ENCODE measurements at places on chromosomes 13 and 19.

- no peak for DNase-seq
Measured at GRCh38 chr13:27820524-27821482, 28.5 kb downstream of the GSX1 start.

- DNase-seq, result no peak
Measured at GRCh38 chr19:41294393-41294792, 15.6 kb upstream of the CCDC97 start.

GRCh38 chr19:16144216-16144581 is 714 bp downstream of the HSH2D start:
- no peak for DNase-seq

GRCh38 chr13:44400736-44401135 is 27.1 kb downstream of the SERP2 start:
- no peak for DNase-seq

- peak; percentile 77 for DNase-seq
Measured at GRCh38 chr19:17302391-17303166, 646 bp downstream of the ABHD8 start.

- no peak for DNase-seq
Measured at GRCh38 chr13:75271846-75272245, 210.1 kb downstream of the TBC1D4 start.

DNA sequence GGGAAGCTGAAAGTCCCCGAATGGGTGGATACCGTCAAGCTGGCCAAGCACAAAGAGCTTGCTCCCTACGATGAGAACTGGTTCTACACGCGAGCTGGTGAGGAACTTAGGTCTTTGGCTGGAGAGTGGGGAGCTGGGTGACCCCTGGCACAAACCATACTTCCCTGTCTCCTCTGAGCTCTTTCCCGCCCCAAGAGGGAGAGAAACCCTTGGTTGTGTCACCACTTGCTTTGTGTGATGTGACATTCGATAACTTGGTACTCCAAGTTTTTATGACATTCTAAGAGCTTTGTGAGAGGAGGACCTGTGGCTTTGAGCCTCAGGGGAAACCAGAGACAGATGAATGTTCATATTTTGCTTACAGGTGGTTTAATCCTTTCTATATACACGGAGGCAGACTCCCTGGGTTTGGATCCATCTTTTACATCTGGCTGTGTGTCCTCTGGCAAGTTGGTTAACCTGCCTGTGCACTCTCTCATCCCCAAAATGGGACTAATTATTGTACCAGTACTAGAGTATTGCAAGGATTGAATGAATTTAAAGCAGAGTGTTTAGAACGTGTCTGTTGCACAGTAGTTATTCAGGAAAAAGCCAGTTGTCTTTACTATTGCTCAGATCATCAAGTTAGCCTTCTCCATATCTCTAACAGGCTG is 1.2 kb downstream of the RPS19 start:
- DNase-seq, result no peak

DNA sequence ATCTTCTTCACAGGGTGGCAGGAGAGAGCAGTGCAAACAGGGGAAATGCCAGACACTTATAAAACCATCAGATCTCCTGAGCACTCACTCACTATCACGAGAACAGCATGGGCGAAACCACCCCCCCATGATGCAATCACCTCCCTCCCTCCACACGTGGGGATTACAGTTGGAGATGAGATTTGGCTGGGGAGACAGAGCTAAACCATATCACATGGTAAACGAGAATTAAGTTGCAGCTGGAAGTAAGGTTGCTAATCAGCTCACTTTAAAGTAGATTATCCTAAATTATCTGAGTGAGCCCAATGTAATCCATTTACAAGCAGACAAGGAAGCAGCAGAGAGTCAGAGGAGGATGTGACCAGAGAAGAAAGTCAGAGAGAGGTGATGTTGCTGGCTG is 102.2 kb upstream of the IPO5 start:
- peak; percentile 91 for DNase-seq

- no peak for DNase-seq
Measured at GRCh38 chr13:43041369-43041921, 18.1 kb downstream of the DNAJC15 start.

- DNase-seq, result no peak
Measured at GRCh38 chr13:33863188-33863789, 45.3 kb downstream of the RFC3 start.

DNA sequence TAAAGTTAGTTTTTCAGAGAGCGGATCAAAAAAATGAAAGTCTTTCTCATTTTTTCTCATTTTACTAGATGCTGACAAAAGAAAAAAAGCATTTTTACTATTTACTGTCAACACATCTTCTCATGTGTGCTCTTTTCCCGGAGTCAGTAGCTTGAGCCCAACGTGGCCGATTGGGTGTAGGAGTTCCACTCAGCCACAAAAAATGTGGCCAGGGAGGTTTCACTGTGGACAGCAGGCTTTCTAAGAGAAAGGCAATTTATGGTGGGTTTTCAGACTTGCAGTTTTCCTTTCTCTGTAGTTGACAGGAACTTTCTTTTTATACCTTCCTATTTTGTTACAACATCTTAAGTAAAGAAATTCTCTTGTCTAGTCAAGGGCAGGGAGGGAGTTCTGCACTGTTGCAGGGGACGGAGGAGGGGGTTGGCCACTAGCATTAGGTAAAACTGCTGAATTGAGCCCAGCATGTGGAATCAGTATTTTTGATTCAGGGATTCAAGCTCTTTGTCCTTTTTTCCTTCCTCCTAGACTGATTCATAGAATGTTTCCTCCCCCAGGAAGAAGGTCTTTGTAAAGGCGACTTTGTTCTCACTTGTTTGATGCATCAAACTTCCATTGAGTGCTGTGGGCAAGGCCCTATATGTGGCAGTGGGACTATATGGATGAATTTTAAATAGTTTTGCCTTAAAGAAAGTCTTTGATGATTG is 123.1 kb downstream of the B3GLCT start:
- DNase-seq, result no peak

DNA sequence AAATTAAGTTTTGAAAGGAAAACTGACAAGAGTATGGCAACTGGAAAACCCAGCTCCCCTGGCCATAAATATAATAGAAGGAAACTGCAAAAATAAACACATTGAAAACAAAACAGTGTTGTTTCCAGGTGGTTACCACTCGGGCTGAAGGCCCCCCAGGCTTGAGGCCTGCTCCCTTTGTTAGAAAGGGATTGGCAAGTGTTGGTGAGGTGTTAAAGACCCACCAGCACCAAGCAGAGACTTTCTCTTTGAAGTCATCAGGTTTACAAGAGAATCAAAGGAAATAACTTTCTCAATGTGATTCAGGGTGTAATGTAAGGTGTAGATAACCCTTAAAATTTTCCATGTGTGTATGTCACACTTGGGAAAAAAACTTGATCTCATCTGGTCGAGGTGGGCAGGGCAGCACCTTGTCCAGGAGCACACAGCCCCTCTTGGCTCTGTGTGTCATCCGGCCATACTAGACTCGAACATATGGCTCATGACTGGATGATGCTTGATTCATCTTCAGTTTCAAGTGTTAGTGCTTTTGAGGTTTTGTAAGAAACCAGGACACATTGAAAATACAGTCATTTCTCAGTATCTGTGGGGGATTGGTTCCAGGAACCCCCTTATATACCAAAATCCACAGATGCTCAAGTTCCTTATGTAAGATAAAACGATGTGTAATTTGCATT is 7.8 kb downstream of the ACTN4 start:
- no peak for DNase-seq

DNA sequence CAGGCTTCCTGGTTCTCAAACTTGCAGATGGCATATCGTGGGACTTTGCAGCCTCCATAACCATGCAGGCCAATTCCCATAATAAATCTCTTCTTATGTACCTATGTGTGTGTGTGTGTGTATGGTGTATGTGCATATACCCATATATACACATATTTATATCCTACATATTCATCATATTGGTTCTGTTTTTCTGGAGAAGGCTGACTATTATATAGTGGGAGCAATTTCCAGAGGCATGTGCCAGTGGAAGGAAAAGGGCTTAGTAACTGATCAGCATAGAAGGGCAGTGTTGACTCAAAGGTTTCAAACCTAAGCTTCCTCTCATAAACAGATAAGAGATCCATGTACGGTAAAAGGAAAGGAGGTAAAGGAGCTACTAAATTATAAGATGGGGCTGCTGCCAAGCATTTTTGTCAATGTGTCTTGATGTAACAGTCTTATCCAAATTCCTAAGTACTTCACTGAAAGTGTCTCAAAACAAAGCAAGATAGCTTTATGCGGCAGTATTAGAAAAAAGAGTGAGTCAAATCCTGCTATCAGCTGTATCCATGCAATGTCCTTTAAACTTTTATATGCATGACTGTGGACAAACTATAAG is 432.1 kb downstream of the TBC1D4 start:
- no peak for DNase-seq

GRCh38 chr19:46840498-46840942 is 10.1 kb downstream of the AP2S1 start:
- DNase-seq, result peak; percentile 91

DNA sequence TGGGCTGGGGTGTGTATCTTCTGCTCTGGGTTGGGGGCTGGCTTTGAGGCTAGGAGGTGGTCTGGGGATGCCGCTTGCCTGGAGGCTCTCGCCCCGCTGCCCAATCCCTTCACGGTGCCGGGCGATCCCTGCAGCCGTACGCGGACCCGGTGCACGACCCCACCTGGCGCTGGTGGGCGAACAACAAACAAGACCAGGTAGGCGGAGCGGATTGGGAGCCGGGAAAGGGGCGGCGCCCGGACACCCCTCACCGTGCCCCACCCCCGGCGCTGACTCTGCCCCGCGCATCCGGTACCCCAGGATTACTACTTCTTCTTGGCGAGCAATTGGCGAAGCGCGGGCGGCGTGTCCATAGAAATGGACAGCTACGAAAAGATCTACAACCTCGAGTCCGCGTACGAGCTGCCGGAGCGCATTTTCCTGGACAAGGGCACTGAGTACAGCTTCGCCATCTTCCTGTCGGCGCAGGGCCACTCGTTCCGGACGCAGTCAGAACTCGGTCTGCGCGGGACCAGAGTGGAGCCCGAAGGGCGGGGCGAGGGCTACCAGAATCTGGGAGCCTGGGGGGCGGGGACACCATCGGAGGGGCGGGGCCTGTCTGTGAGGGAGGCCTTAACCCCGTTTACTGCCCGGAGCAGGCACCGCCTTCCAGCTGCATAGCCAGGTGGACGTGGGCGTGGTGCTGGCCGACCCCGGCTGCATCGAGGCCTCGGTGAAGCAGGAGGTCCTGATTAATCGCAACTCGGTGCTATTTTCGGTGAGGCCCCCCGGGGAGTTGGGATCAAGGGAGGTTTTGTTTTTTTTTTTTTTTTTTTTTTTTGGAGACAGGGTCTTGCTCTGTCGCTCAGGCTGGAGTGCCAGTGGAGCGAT is 12.1 kb upstream of the PSMD8 start:
- peak; percentile 91 for DNase-seq

DNA sequence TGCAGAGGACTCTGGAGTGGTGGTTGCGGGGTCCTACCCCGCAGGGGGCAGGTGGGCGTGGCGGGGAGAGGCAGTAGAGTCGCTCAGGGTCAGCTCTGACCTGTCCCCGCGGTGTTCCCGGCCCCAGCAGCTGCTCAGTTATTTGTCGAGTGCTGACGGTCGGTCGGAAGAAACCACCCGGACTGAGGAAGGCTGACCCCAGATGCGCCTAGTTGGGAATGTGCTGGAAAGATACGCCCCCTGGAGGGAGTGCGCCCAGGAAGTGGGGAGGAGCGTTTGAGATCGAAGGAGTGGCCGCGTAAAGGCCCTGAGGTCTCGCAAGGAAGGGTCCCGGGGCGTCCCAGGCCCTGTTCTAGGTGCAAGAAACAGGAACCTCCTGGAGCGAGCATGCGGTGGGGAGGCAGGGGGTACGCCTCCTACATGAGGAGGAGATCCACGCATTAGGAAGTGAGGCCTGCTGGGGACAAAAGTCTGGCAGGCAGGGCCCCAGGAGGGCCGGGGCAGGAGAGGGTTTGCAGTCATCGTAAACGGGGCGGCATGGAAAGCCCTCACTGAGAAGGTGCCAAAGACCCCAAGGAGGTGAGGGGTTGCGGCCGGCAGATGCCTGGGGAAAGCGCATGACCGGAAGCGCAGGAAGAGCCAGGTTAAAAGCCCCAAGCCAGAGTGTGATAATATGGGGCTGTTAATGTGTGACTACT is 9.2 kb downstream of the CCDC8 start:
- DNase-seq, result peak; percentile 82

DNA sequence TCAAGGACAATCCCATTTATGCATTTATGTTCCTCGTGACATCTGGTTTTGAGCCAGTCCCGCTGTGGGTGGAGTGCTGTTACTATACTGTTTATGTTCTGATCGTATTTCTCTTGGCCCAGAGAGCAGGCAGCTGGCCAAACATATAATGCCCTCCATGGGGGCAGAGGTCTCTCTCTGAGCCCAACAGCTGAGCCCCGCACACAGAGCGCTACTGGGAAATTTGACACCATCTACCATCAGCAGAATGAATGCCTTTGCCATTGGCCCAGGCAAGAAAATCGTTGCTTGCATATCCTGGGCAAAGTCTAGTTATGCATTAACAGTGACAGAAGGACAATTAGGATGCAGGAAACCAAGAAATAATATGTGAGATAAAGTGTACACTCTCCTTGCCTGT is 126.8 kb upstream of the CACNA1A start:
- no peak for DNase-seq

DNA sequence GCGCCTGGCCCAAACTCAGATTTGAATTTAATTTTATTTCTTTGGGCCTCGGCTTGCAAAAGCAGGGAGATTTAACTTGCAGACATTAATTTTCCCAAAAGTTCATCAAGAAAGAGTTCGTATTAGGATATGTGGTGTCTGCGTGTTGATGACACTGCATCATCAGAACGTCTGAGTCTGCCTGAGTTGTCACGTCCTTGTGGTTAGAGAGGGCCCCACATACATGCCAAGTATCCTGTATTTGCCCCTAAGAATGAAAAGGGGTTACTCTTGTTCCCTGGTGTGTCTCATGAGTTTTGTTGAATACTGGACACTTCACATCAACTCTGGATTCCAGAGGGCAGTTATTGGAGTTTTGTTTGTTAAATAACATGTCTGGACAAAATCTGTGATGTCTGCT is 5.6 kb upstream of the TEX29 start:
- no peak for DNase-seq

- DNase-seq, result no peak
Measured at GRCh38 chr13:27672025-27672424, 50.3 kb downstream of the POLR1D start.

- DNase-seq, result no peak
Measured at GRCh38 chr19:56603829-56604228, 8.7 kb downstream of the ZNF71 start.

GRCh38 chr13:99971576-99972189 is at the start of gene ZIC5:
Gene ZIC5 (minus strand): TSS chr13:99971767. CDS start chr13:99971603, 164 bp downstream.
- peak; percentile 91 for DNase-seq

DNA sequence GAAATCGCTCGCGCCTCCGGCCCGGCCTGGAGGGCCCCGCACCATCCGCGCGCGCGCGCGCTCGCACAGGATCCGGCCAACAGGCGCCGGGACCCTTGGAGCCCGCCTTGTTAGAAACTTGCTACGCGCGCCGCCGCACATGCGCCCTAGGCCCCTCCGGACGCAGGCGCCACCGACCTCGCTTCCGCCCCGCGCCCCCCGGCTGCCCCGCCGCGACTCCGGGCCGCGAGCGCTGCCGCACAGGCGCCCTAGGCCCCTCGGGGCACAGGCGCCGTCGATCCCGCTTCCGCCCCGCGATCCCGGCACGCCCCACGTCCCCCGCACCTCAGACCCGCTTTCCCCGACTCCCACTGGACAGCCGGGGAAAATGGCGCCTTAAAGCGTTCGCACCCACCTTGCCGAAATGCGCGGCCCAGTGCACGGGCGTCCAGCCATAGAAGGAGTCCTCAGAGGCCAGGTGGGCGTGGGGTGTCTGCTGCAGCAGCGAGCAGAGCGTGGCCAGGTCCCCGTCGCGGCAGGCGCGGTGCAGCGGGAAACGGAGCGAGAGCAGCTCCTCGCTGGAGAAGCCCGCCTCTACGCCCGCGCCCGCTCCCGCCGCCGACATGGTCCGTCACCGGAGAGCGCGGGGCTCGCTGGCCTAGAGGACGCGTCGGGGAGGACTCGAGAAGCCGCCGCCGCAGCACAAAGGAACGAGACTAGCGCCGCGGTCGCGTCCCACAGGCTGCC is 375 bp downstream of the ANKRD10 start:
- peak; percentile 77 for DNase-seq

Measured in mesendoderm (in vitro differentiated cells).